ENCODE measurements at places on chromosomes 5 and 9.

GRCh38 chr9:113933671-113934070, 57.6 kb downstream of the ZNF618 start:
- DNase-seq = no peak

GRCh38 chr5:52864884-52865283, 77.2 kb downstream of the ITGA1 start:
- DNase-seq = no peak

- no peak for DNase-seq
Observed at GRCh38 chr9:27566118-27566517, 7.2 kb downstream of the C9orf72 start.

DNA sequence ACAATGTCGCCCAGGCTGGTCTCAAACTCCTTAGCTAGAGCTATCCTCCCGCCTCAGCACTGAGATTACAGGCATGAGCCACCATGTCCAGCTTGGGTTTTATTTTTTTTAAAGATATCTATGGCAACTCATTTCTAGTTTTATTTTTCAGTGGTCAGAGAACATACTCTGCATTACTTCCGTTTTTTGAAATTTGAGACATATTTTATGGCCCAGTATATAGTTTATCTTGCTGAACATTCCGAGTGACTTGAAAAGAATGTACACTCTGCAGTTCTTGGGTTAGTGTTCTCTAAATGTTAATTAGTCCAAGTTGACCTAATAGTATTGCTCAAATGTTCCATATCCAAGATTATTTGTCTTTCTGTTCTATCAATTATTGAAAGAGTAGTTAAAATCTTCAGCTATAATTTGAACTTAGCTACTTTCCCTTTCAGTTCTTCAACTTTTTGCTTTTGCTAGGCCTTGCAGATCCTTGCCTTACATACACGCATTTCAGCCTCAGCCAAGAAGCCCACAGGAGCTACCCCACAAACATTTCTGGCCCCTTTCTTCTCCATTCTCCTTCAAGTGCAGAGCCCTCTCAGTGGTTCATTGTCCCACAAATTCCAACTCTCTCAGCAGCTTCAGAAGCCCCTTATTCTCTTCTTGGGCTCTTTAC, 22.3 kb upstream of the SNAPC3 start:
- no peak for DNase-seq

- no peak for DNase-seq
Observed at GRCh38 chr5:138926688-138927448, 51.7 kb upstream of the LRRTM2 start.
